NCI-H1417 (cell line): ENCODE measurements at places on chromosomes 7 and 10.

DNA sequence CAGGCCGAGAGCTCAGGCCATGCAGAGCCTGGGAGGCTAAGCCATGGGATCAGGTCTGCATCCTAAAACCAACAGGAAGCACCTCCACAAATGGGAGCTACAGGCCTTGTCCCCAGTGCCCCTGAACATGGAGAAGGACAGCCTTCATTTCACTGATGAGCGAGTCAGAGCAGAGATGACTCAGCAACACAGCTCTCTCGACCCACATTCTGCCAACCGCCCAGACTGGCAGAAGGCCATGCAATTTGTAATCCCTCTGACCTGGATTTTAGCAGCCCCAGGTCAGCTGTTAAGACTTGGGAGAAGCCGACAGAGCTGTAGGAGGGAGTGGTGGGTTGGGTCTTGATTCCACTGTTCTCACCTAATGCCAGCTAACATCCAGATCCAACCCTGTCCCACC lies 25.5 kb downstream of the VOPP1 start:
- DNase-seq: peak; percentile 30

GRCh38 chr7:135204341-135204749 lies 7.0 kb downstream of the WDR91 start:
- DNase-seq: no peak

GRCh38 chr7:19772841-19773760 lies at the start of gene TMEM196:
Gene TMEM196 (minus strand): TSS chr7:19773617. CDS start chr7:19772696, 921 bp downstream.
- no peak for DNase-seq

- no peak for DNase-seq
Measured at GRCh38 chr7:4602905-4603842, 78.9 kb upstream of the FOXK1 start.

DNA sequence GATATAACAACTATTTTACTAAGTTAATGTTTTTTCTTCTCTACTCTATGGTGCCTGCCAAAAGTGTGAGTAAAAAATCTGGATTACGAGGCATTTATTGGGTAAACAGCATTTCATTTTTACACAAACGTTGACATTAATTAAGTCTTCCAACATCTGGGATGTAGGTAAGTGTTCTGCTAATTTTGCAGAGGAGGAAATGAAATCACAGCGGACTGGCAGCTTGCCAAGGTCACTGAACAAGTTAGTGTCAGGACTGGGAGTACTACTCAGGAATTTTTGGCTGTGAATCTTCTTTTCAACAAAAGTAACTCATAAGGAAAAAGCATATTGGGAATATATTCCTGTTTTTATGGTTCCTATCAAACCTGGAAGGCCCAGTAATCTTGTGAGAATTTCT lies 612.1 kb upstream of the FZD8 start:
- DNase-seq: no peak

DNA sequence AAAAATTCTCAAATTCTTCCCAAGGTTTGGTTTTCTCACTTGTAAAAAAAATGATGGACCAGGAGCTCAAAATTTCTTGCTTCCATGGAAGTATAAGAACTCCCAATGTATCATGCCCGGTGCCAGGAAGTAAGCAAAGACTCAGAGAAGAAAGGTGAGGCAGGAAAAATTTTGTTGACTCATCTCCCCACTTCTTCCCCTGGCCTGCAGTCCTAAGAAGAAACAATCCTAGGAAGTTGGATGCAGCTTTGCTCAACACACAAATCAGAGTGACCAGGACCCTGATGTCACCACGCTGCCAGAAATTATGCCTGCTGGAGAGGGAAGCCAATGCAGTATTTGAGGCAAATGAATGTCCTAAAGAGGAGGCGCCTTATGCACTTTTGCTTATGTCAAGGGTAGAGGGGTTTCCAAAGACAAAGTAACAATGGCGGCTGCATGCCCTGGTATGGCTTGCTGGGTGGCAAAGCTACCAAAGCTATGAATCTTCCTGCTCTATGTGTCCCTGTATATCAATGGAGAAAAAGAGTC lies 163.6 kb downstream of the NEURL1 start:
- DNase-seq: no peak

GRCh38 chr7:96203786-96204185 lies 118.1 kb downstream of the SLC25A13 start:
- DNase-seq: no peak

- DNase-seq: no peak
Measured at GRCh38 chr7:41745451-41745850, 42.6 kb upstream of the INHBA start.

DNA sequence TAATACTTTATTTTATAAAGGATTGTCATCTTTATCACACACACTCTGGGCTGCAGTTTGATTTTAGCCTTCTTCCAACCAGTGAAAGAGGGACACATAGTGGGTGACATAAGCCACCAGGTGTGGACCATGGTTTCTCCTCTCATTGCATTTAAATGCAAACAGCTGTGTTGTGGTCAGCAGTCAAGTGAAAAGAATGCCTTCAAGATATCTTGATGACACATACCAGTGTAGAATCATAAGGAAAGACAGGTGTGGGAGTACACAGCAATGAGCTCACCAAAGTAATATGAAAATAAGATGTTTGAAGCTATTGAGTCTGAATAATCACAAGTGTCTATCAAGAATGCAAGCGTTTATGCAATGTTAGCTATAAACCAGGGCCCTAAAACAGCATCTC lies 580.0 kb downstream of the XPNPEP1 start:
- no peak for DNase-seq

DNA sequence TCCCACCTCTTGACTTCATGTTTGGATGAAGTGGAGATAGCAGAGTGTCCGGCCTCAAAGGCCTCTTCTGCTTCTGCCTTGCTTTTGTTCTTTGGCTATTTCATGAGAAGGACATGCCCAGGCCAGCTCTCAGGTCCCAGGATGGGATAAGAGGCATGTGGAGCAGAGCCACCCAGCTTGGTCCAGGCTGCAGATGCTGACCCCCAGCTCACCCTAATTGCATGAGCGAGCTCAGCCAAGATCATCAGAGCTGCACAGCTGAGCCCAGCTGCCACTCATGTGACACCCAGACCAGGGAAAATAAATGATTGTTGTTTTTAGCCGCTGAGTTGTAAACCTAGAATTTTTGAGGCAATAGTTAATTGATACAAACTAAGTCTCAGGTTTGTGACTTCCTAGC lies 230.0 kb downstream of the PHF14 start:
- no peak for DNase-seq

DNA sequence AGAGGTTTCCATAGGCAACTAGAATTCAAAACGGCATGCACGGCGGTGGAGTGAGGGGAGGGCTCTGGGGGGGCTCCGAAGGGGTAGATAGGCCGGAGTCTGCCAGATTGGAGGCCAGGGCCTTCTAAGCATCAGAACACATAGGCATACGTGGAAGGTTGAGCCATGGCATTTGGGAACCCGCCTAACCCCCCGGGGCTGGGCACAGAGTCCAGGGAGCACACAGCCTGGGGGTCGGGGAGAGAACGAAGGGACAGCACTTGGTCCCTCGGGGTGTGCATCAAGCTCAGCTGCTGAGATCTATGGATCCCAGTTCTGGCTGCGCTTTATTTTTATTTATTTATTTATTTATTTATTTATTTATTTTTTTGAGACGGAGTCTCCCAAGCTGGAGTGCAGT lies 89.4 kb upstream of the TNS3 start:
- DNase-seq: no peak

DNA sequence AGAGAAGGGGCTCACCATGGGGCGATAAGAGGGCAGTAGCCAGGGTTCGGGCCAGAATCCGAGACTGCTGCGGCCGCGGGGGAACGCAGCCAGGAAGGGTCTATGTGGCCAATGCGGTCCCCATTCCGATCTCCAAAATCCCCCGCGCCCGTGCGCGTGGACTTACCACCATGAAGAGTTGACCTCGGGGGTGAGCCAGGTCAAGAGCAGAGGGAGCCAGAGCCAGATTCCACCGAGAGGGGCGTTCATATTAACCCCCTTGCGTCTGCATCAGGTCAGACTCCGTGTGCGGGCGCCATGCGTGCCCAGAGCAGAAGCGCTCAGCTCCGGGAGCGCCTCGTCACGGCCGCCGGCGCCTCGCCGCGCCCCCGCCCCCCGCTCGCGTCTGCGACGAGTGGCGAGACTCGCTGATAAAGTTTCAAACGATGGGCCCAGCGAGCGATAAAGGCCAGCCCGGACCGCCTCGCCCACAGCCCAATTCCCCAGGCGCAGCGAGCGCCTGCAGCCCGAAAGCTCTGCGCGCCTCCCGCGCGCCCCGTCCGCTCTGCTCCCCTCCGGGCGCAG lies at the start of gene WNT2:
Gene WNT2, minus strand, starts transcription at position 318 of the 564 bp plus-strand sequence. Its CDS starts 69 bp downstream, at position 249.
- peak; percentile 69 for DNase-seq

GRCh38 chr7:98297626-98298286 lies 16.3 kb downstream of the BRI3 start:
- DNase-seq: no peak

DNA sequence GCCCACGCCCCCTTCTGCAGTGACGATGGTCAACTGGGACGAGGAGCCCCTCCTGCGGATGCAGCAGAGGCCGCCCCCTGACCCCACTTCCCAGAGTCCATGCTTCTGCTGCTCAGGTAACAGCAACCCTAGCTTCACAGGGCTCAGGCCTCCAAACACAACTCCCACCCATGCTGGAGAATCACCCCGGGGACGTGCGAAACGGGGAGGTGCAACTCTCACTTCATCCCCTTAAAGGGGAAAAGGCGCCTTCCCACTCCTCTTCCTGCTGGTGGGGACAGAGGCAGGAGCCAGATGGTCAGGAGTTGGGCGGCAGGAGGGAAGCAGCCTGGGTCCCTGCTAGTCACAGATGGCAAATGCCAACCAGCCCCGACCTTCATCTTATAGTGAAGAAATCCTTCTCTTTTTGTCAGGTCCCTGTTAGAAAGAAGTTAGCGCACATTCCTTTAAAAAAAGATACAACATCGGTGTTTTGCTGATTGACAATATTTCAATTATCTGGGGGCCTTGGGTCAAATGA lies 155.4 kb downstream of the DIP2C start:
- DNase-seq: no peak

DNA sequence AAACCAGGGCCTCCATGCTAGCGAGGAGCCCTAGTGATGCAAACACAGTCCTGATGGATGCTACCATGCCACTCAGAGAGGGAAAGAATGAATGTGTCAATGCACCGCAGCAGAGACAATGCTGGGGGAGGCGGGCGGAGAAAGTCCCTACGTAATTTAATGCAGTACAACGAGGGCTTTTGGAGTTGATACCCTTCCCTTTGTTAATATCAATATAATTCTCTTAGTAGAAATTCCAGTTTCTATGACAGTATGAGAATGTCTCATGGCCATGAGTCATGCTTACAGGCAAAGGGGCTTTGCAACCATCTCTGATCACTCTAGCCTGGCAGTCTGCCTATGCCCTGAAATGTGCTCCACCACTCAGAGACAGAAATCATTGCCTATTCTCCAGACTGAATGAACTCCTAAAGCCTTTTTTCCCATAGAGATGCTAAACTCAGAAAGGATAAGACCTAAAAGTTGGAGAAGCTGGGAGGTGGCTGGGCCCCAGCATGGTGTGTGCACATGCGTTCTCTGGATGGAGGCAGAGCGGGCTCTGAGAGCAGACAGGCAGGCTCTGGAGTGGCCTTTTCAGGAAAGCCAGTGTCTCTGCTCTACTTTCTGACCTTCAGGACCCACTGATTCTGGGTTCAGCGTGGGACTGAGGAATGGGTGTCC lies 20.3 kb upstream of the GIMAP2 start:
- no peak for DNase-seq

GRCh38 chr7:151736403-151736909 lies 140.5 kb downstream of the PRKAG2 start:
- DNase-seq: peak; percentile 92

GRCh38 chr10:103125323-103126267 lies 67.5 kb downstream of the NT5C2 start:
- no peak for DNase-seq

- no peak for DNase-seq
Measured at GRCh38 chr10:70106958-70107791, 25.4 kb downstream of the AIFM2 start.

- DNase-seq: peak; percentile 40
Measured at GRCh38 chr7:138000081-138000701, 1.7 kb downstream of the CREB3L2 start.

GRCh38 chr7:110698576-110698975 lies 392.4 kb upstream of the LRRN3 start:
- DNase-seq: no peak

DNA sequence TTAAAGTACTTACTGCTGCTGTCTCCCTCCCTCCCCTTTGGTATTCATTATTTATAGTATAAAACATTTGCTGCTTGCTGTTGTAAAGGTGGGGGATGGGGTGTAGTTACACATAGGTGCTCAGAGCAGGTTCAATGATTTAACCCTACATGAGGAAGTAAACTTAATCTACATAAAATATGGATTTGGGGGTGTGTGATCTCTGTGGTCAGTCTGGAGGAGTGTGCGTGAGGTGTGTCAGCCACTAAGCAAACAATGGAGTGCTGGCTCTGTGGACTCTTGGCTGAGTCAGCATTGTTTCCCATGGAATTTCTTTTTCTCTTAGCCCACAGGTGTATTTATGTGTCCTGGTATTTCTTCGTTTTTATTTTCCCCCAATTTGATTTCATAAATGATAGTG lies 133.9 kb downstream of the AUTS2 start:
- peak; percentile 50 for DNase-seq

DNA sequence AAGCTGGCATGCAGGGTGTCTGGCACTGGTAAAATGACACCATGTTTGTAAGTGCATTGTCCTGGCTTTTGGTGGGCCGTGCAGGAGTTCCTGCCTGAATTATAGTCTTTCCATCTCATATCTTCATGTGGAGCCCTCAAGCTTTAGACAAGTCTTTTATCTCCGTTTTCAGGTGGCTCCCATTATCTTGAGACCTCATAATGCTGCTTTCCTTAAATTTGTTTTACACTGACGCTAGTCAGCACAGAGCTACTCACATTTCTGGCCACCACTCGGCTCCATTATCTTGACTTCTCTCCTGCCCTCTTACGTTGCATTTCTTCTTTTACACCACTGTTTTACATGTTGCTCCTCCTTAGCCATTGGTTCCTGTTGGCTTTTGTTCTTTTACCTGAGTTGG lies 37.2 kb downstream of the LRRC4 start:
- no peak for DNase-seq

DNA sequence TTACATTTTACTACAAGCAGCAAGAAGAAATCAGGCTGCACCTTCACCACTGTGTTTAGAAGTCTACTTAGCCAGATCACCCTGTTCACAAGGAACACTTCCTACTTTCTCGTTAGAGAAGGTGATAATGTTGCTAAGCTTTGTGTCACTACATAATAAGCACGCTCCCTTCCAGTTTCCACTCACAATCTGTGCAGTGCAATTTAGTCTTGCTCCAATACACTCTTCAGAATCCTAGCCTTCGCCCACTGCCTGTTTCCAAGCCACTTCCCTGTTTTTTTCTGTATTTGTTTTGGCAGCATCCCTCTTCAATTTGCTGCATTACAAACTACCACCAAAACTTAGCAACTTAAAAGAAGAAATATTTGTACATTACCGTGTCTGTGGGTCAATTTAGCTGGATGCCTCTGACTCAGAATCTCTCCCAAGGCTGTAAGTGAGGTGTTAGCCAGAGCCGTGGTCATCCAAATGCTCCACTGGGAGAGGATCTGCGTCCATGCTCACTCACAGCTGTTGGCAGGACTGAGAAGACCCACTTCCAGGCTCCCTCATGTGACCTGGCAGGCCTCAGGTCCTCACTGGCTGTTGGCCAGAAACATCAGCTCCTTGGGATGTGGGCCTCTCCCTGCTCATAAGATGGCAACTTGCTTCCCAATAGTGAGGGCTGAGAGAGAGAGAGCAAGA lies 110.4 kb downstream of the PON1 start:
- DNase-seq: no peak
